Hematopoietic multipotent progenitor cell (in vitro differentiated cells): ENCODE measurements at places on chromosomes 1 and 21.
A peak's percentile ranks its signal among the peaks of the same experiment; 100 is the strongest.

- DNase-seq, result no peak
These were observed 59.2 kb downstream of the SLC25A24 start for GRCh38 chr1:108140936-108141335.

GRCh38 chr1:185694081-185694480 is 40.1 kb upstream of the HMCN1 start:
- peak; percentile 59 for DNase-seq

- DNase-seq, result no peak
These were observed 301.7 kb upstream of the VAMP3 start for GRCh38 chr1:7469255-7469938.

DNA sequence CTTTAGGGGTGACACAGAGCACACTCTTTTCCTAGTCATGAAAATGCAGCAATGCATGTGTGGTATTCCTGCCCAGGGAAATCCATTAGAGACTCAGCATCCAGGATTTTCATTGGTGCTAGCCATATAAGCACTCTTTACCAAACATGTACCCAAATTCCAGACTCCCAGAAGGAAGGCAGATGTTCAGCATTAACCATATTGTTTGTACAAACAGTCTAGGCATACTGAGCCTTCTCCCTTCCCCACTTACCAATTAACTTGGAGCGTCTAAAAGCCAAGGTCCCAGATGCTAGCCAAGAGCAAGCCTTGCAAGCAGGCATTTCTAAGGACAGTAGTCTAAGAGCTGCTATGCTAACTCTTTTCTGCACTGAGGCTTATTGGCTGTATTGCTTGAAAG is 27.9 kb downstream of the ZBED6 start:
- no peak for DNase-seq
